ENCODE measurements at places on chromosomes 7 and 10.

- H3K4me3 ChIP-seq: no peak overlapping the region
- no peaks in the 10 kb centered on the region for H3K36me3 ChIP-seq
- no peaks in the 10 kb centered on the region for H3K4me1 ChIP-seq
- H3K27me3 ChIP-seq: no peaks in the 10 kb centered on the region
These were observed 120.1 kb upstream of the ACBD5 start for GRCh38 chr10:27360581-27361172.

DNA sequence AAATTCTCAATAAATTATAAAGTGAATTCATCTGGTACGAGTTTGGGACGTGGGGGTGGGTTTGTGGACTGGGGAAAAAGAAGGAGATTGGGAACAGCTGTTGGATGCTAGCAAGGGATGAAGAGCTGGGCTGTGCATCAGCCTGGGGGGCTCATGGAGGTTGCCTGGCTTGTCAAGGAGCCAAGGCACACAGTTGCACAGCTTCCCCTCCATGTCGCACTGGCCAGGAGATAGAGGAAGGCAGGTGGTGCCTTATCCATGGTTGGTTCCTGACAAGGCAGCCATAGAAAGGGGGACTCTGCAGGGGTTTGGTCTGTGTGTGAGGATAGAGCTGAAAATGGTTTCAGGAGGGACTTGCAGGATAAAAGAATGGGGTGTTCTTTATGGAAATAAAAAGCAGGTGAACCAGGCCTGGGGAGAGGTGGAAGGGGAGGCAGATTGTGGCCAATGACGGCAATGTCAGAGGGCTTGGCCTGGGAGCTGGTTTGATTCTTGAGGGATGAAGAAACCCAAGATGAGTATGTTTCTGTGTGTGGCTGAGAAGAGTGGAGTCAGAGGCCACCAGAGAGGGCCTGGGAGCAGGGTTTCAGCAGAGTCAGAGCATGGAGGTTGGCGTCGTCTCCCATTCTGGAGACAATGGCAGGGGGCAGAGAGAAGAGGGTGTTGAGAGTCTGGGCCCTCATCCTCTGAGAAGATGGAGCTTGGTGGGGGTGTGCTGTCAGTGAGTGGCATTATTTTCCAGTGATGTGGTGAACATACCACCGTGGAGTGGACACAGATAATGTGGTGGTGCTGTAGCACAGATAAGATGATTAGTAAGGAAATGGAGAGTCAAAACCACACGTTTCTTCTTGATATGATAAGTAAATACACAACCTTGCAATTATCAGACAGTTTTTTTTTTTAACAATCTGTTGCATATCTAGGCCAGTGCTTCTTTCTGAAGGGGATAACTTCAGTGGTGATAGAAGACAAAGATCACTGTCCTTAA, 108.2 kb downstream of the PTPN20 start:
- no peaks in the 10 kb centered on the region for H3K36me3 ChIP-seq
- H3K27me3 ChIP-seq: no peaks in the 10 kb centered on the region
- no peak overlapping the region for H3K27ac ChIP-seq
- H3K4me3 ChIP-seq: no peak overlapping the region

DNA sequence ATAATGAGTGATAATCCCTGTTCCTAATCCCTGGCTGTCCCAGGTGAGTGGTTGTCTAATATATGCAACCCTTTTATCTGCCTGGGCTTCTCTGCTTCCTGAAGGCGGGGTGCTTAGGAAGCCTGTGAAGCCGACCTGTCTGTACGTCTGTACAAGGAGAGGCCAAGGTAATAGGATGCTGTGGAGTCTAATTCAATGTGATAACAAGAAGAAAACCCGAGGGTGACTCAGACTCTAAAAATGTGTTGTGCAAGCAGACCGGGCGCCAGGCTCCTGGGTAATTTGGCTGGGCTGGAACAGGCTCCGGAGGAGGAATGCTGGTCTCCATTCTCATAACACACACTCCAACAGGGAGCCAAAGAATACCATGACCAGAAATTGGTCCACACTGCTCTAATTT, 43.6 kb downstream of the THNSL1 start:
- no peak for DNase-seq
- H3K27ac ChIP-seq: no peak overlapping the region
- H3K4me1 ChIP-seq: no peaks in the 10 kb centered on the region
- H3K27me3 ChIP-seq: no peaks in the 10 kb centered on the region
- no peak overlapping the region for H3K4me3 ChIP-seq
- no peaks in the 10 kb centered on the region for H3K36me3 ChIP-seq

- no peaks in the 10 kb centered on the region for H3K27me3 ChIP-seq
- no peak overlapping the region for H3K27ac ChIP-seq
- H3K4me1 ChIP-seq: no peaks in the 10 kb centered on the region
These were observed 14.6 kb upstream of the ZEB1 start for GRCh38 chr10:31304291-31304970.

Data from CD8-positive, alpha-beta memory T cell (primary cell).